ENCODE measurements at places on chromosomes 3 and 15. TPM values are rescaled to one million over a fixed set of nuclear protein-coding genes. Genes with fewer than 3 reads are reported as not detected.

ZNF502 gene
- polyA plus RNA-seq, result 4.9 TPM

- H3K36me3 ChIP-seq, result no peaks in the 10 kb centered on the region
- no peak for DNase-seq
- H3K27ac ChIP-seq, result no peak overlapping the region
- H3K4me3 ChIP-seq, result no peak overlapping the region
- no peaks in the 10 kb centered on the region for H3K27me3 ChIP-seq
Measured at GRCh38 chr3:7144697-7145308, 283.9 kb downstream of the GRM7 start.

GRCh38 chr3:15513810-15514662 is 7.5 kb downstream of the COLQ start:
- no peaks in the 10 kb centered on the region for H3K4me1 ChIP-seq
- no peak overlapping the region for H3K27ac ChIP-seq
- no peak for DNase-seq
- H3K4me3 ChIP-seq, result no peak overlapping the region
- no peaks in the 10 kb centered on the region for H3K36me3 ChIP-seq

DNA sequence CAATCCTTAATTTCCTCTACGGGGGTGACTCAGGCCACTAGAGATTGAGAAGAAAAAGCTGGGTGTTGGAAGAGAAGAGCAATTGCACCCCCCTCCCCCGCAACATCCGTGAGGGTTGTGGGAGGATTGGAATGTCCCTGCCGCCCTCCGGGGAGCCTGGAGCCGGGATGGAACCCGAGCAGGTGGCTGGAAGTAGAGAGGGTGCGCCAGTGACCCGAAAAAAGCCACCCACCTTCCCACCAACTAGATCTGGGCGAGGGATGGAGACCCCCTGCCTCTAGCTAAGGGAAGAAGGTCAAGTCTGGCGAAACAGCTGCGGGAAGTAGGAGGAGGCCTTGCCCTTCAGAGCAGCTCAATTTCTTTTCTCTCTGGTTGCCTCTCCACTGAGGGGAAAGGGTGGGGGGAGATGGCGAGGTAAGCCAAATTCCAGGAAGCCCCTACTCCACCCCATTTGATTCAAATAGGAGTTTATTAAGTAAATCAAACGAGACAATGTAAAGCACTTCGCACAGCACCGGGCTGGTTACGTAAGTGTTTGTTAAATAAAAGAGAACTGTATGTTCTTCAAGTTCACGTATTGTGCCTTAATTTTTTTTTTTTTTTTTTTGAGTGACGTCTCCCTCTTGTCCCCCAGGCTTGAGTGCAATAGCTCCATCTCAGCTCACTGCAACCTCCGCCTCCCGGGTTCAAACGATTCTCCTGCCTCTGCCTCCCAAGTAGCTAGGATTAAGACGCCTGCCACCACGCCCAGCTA is 1.1 kb upstream of the WWTR1 start:
- peak overlapping the region; percentile 88 for H3K27ac ChIP-seq
- no peaks in the 10 kb centered on the region for H3K36me3 ChIP-seq
- peak overlapping the region; percentile 63 for H3K4me3 ChIP-seq
- no peak for DNase-seq

CCDC13 gene
- 0.06 TPM for polyA plus RNA-seq

DNA sequence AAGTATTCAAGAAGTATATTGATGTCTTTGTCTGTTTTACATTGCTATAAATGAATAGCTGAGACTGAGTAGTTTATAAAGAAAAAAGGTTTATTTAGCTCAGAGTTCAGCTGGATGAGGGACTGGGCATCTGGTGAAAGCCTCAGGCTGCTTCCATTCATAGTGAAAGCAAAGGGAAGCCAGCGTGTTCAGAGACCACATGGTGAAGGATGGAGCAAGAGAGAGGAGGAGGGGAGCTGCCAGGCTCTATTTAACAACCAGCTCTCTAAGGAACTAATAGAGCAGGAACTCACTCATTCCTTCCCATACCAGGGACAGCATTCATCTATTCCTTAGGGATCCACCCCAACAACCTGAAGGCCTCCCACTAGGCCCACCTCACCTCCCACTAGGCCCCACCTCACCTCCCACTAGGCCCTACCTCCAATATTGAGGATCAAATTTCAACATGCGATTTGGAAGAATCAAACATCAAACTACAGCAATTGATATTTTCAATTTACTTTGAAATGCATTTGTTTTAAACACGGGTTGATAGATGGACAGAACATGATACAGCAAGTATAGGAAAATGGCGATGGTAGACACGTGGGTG is 167.5 kb upstream of the HES1 start:
- H3K4me3 ChIP-seq, result no peak overlapping the region
- H3K4me1 ChIP-seq, result peaks cover 15% of the 10 kb centered on the region
- H3K36me3 ChIP-seq, result no peaks in the 10 kb centered on the region
- H3K27me3 ChIP-seq, result no peaks in the 10 kb centered on the region

DNA sequence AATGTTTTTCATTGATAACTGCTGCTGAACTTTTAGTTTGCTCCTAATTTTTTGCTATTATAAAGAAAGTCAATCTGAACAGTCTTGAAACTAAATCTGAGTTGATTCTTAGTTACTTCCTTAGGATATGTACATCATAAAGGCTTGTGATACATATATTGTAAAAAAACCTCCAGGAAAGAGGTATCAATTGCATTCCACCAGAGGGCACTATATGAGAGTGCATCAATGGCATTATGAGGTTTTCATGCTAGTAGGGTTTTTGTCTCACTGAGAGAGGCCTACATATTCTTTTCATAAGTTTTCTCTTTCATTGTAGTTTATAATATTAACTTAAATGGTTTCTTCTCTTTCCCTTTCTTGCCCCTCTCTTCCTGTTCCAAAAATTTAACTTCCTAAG is 46.9 kb downstream of the PIK3R4 start:
- no peak overlapping the region for H3K27ac ChIP-seq
- H3K4me3 ChIP-seq, result no peak overlapping the region
- H3K27me3 ChIP-seq, result no peaks in the 10 kb centered on the region
- peaks cover 4% of the 10 kb centered on the region for H3K36me3 ChIP-seq
- no peak for DNase-seq

ADAMTSL3 gene
- 0.01 TPM for polyA plus RNA-seq

DNA sequence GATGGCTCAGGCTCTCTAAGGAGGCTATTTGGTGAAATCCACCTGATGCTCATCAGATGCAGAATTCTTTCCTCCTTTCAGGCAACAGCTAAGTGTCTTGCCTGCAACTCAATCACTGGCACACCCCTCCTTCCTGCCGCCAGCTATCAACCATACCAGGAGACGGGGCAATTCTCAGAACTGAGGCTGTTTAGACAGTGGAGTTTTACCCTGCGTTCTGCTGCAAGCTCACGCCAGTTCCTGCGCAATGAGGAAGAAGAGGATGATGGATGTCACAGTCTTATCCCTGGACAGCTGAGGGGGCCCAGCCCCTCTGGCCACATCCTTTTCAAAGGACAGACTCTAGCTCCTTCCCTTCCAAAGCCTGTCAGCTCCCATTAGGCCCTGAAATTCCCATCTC is 7.0 kb upstream of the MANF start:
- no peak overlapping the region for H3K27ac ChIP-seq
- no peaks in the 10 kb centered on the region for H3K4me1 ChIP-seq
- H3K36me3 ChIP-seq, result no peaks in the 10 kb centered on the region
- no peak for DNase-seq
- H3K4me3 ChIP-seq, result no peak overlapping the region

- no peaks in the 10 kb centered on the region for H3K36me3 ChIP-seq
- H3K4me1 ChIP-seq, result peaks cover 13% of the 10 kb centered on the region
- no peak overlapping the region for H3K27ac ChIP-seq
- no peak overlapping the region for H3K4me3 ChIP-seq
- DNase-seq, result no peak
Measured at GRCh38 chr15:69164807-69165636, 4.6 kb downstream of the GLCE start.

DNA sequence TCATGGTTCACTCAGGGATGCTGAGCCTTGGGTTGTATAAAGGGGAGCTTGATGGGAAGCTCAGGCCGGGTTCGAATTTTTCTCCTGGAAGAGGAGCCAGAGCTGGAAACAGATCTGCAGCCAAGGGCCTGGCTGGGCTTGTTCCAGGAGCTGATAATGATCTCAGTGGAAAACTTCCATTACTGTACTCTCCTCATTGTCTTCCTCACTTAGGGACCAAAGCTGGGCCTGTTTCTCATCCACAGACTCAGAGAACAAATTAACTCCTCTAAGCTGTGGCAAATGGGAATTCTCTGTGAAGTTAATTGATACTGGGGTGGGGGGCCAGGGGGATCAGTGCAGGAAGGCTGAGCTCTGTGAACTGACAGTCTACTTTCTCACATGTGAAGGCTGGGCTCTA is 92.0 kb downstream of the PRICKLE2 start:
- H3K4me1 ChIP-seq, result peaks cover 3% of the 10 kb centered on the region
- H3K36me3 ChIP-seq, result peaks cover 9% of the 10 kb centered on the region
- H3K4me3 ChIP-seq, result no peak overlapping the region
- H3K27me3 ChIP-seq, result no peaks in the 10 kb centered on the region
- DNase-seq, result no peak

DNA sequence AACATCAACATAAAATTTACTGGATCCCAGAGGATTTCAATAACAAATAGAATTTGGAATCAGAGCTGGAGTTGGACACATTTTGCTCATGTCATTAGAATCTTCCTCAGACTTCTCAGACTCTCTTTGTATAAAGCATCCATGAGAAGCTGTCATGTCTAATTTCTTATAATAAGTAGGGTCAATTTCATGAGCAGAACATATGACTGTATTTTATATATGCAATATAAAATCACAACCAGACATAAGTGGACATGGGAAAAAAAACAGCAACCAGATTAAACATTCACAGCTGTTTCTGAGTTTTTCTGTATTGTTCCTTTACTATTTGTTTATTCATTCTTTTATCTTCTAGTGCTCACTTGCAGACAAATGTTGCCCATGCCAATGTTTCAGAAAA is 325.5 kb downstream of the RBMS3 start:
- no peaks in the 10 kb centered on the region for H3K36me3 ChIP-seq
- H3K4me1 ChIP-seq, result no peaks in the 10 kb centered on the region
- no peak for DNase-seq

DNA sequence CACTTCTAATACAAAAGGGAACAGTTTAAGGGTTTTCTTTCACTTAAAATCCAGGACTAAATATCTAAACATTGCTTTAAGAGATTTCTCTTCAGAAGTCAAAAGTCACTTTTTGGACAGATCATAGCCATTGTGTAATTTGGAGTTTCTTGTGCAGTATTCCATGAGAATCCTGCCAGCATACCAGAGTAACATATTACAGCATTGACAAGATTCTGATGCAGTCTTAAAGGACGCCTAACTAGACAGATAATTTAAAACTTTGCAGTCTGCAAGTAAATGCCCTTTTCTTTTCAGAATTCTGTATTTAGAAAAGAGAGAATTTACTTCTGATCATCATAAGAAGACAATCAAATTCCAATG is 17.5 kb upstream of the IGSF10 start:
- H3K36me3 ChIP-seq, result no peaks in the 10 kb centered on the region
- H3K27ac ChIP-seq, result no peak overlapping the region
- H3K4me3 ChIP-seq, result no peak overlapping the region
- no peak for DNase-seq

- H3K27me3 ChIP-seq, result no peaks in the 10 kb centered on the region
- no peaks in the 10 kb centered on the region for H3K36me3 ChIP-seq
- H3K4me1 ChIP-seq, result no peaks in the 10 kb centered on the region
- no peak for DNase-seq
- no peak overlapping the region for H3K4me3 ChIP-seq
Measured at GRCh38 chr3:115398506-115398905, 224.8 kb upstream of the GAP43 start.

DNA sequence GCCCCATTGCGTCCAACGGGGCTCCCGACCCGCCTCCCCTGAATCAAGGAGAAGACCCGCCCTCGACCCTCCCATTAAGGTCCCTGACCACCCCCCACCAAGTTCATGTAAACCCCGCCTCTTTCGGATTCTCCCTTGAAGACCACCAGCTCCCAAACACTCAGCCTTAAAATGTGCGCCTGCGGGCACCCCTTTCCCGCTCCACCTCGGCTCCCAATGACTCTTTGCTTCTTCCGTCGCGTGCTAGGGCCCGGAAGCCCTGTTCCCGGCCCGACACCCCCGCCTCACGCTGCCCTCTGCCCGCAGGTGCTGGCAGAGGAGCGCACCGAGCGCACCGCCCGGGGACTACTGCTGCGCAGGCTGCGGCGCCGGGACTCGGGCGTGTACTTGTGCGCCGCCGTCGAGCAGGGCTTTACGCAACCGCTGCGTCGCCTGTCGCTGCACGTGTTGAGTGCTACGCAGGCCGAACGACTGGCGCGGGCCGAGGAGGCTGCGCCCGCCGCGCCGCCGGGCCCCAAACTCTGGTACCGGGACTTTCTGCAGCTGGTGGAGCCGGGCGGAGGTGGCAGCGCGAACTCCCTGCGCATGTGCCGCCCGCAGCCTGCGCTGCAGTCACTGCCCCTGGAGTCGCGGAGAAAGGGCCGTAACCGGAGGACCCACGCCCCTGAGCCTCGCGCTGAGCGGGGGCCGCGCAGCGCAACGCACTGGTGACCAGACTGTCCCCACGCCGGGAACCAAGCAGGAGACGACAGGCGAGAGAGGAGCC is 2.7 kb upstream of the LSMEM2 start:
- DNase-seq, result no peak
- H3K27me3 ChIP-seq, result peaks cover 40% of the 10 kb centered on the region
- H3K36me3 ChIP-seq, result no peaks in the 10 kb centered on the region
- no peak overlapping the region for H3K4me3 ChIP-seq
- no peak overlapping the region for H3K27ac ChIP-seq

MCF2L2 gene
- 0.26 TPM for polyA plus RNA-seq

PEX11A gene
- 6.0 TPM for polyA plus RNA-seq

- H3K36me3 ChIP-seq, result no peaks in the 10 kb centered on the region
- H3K27me3 ChIP-seq, result peaks cover 46% of the 10 kb centered on the region
- no peak overlapping the region for H3K27ac ChIP-seq
- H3K4me1 ChIP-seq, result peaks cover 3% of the 10 kb centered on the region
- H3K4me3 ChIP-seq, result no peak overlapping the region
Measured at GRCh38 chr3:43153216-43154083, 47.6 kb upstream of the POMGNT2 start.

- no peaks in the 10 kb centered on the region for H3K27me3 ChIP-seq
- no peak for DNase-seq
- H3K27ac ChIP-seq, result no peak overlapping the region
- no peak overlapping the region for H3K4me3 ChIP-seq
- H3K36me3 ChIP-seq, result no peaks in the 10 kb centered on the region
- peaks cover 4% of the 10 kb centered on the region for H3K4me1 ChIP-seq
Measured at GRCh38 chr3:16011376-16011775, 163.1 kb upstream of the GALNT15 start.

KBTBD8 gene
- 4.2 TPM for polyA plus RNA-seq

GRCh38 chr3:194194757-194195085 is 58.8 kb downstream of the HES1 start:
- H3K27ac ChIP-seq, result no peak overlapping the region
- H3K36me3 ChIP-seq, result no peaks in the 10 kb centered on the region
- DNase-seq, result no peak
- H3K27me3 ChIP-seq, result peaks cover 9% of the 10 kb centered on the region

- peaks cover 2% of the 10 kb centered on the region for H3K4me1 ChIP-seq
- no peak for DNase-seq
- H3K27ac ChIP-seq, result no peak overlapping the region
Measured at GRCh38 chr3:136856665-136857064, 5.3 kb upstream of the NCK1 start.

GRCh38 chr15:52765785-52766184 is 24.4 kb downstream of the ONECUT1 start:
- peaks cover 5% of the 10 kb centered on the region for H3K27me3 ChIP-seq
- H3K4me1 ChIP-seq, result no peaks in the 10 kb centered on the region
- no peak for DNase-seq

Data from keratinocyte (primary cell).